ENCODE measurements at places on chromosomes 1 and 21.
A peak's percentile ranks its signal among the peaks of the same experiment; 100 is the strongest.

GRCh38 chr1:47474278-47475193 lies 36.7 kb downstream of the FOXD2 start:
- no peak for DNase-seq

- DNase-seq = no peak
Observed at GRCh38 chr1:113058941-113059706, 13.9 kb upstream of the LRIG2 start.

GRCh38 chr1:25111706-25112105 lies 120.6 kb downstream of the SYF2 start:
- DNase-seq = no peak

GRCh38 chr1:147895123-147895522 lies 7.5 kb upstream of the GJA8 start:
- DNase-seq = no peak

DNA sequence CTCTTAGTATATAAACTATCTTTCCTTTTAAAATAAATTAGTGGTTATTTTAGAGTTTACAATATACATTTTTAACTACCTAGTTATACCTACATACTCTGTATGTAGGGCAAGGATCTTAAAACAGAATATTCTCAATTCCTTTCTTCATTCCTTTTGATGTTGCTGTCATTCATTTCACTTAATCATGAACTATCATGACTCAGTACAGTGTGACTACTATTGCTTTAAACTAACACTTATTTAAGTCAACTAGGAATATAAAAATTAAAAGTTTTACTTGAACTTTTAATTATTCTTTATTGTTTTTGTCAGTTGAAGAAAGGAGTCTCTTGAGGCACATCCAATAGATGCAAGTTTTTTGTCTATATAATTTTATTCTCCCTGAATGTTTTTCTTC lies 726.4 kb downstream of the BRINP3 start:
- DNase-seq = no peak

- no peak for DNase-seq
Observed at GRCh38 chr1:76625886-76626678, 241.2 kb upstream of the ST6GALNAC5 start.

DNA sequence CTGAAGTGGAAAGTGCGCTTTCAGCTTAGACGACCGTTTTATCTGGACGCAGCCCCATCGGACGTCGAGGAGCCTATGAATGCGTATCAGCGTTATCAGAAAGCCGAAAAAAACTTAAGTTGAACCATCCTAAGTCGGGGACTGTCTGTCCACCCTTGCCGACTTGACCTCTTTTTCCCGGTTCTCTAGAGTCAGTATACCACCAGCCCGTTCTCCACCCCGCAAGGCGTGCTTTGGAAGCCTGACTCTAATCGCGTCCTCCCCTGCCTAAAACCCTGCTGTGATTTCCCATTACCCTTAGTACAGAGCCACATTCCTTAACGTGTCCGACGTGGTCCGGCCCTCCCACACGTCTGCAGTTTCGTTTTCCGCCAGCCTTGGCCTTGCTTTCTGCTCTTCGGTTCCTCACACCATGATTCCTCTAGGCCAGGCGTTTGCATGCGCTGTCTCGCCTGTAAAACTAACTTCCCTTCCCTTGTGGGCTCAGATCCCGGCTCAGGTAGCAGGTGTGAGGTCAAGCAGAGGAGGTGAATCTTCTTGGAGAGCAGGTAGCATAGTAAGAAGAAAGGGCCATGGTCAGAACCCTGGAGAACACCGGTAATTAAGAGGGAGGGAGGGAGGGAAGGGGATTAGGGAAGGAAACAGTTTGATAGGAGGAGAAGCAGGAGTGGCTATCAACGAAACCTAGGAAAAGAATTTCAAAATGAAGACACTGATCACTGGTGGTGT lies 865 bp downstream of the ADPRS start:
- no peak for DNase-seq

- no peak for DNase-seq
Observed at GRCh38 chr1:38892976-38893375, 11.6 kb upstream of the GJA9 start.

DNA sequence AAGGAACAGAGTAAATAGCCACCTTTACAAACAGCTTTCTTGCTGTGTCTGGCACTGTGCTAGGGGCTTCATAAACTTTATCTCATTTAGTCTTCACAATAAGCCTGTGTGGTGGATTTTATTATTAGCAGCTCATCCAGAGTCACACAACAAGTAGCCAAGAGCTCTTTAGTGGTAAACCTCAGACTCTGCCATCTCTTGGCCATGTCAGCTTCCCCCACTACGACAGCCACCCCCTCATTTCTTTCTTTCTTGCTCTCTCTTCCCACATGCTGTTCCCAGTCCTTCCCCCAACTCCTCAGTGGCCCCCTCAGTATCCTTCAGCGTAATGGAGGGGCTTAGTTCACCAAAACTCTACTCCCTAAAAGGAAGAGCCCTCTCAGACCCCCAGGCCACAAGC lies 1.2 kb upstream of the ZNF683 start:
- DNase-seq = no peak

DNA sequence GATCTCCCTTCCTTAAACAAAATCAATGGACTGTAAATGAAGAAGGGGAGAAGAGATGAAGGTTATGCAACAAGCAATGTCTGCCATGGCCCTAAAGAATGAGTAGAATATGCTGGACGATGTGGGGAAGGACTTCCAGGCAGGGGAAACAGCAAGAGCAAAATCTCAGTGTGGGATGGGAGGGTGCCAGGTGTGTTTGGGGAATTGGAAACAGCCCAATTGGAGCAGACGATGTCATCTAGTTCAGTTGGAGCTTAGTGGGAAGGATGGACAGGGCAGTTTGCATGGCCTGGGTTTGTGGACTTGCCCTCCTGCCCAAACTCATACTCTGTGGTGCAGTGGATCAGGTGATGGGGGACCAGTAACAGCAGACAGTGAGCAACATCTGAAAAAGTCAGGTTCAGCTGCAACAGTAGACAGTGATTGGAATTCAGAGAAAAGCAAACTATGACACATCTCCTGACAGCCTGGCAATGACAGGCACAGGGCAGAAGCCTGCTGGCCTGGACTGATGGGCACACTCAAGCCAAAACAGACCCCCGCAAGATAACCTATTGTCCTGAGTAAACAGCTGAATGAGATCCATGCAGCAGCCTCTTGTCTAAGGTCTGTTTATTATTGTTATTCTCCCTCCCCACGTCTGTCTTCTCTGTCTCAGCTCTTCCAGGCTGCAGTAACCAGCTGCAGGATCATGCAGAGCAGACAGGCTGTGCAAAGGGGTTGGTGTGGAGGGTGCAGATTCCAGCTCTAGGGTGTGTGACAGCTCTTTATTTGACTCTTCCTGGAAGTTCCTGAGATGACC lies 50.5 kb upstream of the PRELP start:
- no peak for DNase-seq

DNA sequence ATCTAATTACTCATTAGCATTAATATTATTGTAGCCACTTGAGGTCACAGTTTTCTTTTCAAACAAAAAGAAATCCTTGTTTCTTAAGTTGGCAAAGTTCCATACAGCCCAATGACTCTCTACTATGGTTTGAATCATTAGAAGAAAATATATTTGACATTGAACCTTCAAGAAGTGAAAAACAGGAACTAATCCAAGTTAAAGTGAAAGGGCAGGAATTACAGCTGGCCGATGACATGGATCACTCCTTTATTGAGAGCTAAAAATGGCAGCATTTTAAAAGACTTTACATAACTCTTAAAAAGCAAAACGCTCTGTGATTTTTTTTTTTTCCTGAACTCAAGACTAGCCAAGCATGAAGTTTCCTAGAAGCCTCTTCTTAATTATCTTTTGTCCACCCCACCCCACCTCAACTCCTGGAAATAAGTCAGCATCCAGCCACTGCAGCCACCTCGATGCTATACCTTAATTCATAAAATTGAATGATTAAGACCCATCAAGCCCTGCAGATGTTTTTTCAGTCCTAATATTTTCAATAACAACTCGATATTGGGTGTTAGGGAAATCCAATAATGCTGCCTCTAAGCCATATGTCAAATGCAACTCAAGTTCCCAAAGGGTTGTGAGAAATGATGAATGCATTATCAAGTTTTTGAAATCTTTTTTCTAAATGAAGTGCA lies 323.1 kb downstream of the HHIPL2 start:
- no peak for DNase-seq

GRCh38 chr1:183604815-183605214 lies 14.6 kb upstream of the NCF2 start:
- DNase-seq = no peak

DNA sequence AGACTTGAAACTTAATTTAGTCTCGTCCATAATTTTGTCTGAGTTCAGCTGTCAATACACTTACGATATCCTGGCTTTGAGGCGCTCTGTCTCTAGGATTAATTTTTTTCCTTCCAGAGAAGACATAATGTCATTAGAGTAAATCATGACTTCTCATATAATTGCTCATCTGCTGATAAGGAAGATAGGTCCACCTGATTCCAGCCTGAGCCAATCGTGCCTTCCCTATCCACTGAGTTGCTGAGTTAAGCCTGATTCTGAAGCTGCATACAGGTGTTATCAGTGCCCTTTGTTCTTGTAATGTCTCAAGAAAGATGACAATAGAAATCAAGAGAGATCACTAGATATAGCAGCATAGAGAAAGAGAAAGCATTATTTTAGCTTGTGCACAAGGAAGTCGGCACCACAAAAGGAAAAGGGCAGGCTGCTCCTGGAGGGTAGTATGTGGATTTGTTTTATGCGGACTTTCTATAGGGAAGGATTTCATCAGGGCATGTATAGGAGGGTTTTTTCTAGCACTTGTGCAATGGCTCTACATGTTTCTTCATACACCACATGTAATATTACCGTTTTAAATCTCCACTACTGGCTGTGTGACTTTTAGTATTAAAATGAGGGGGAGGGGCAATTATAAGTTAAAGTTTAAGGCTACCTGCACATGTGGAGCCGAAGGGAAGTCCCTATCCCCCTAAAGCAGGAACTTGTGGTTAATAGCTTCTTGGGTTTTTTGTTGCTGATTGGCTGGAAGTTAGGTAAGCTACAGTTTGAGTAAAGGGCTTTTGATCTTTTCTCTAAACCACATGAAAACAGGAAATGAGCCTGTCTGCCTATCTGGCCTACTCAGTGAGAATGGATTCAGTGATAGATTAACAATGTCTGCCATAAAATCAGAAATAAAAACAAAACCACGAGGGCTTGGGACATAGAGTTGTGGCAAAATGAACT lies 133.4 kb downstream of the PLPPR5 start:
- peak; percentile 7 for DNase-seq

- DNase-seq = no peak
Observed at GRCh38 chr1:195158091-195158490, 1450.1 kb downstream of the KCNT2 start.

DNA sequence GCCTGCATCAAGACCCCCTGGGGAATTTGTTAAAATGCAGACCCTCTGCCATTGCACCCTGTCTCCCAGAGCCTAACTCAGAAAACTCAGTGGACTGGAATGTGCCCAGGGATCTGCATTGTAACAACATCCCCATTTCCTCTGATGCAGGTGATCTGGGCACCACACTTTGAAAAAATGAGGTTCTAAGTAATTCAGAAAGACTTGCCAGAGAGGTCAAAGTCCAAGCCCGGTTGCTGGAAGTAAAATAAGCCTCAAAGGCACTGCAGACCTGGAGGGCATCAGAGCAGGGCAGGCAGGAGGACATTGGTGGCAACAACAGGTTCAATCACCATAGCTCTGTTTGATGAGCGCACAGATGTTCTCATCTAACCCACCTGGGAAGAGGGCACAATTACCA lies 90.7 kb downstream of the SYT2 start:
- DNase-seq = no peak

DNA sequence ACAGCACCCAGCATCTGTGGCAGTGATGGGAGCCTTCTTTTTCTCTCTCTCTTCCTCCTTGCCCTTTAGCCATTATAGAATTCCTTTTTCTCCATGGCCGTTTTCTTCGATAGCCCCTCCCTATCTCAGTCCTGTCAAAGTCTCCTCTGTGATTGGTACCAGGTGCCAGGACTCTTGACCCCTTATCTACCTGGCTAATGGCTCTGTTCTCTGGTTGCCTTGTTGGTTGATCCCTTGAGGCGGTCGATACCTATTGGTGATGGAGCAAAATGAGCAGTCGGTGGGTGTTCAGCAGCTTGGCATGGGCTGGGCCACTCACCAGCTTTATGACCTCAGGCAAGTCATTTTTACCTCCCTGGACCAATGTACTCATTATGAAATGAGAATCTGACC lies 2.0 kb downstream of the ATF3 start:
- DNase-seq = no peak

- DNase-seq = no peak
Observed at GRCh38 chr1:31216016-31216415, 23.7 kb downstream of the NKAIN1 start.

- no peak for DNase-seq
Observed at GRCh38 chr1:162568802-162569201, 7.3 kb downstream of the UAP1 start.

- no peak for DNase-seq
Observed at GRCh38 chr1:19384113-19384512, 72.0 kb downstream of the SLC66A1 start.

DNA sequence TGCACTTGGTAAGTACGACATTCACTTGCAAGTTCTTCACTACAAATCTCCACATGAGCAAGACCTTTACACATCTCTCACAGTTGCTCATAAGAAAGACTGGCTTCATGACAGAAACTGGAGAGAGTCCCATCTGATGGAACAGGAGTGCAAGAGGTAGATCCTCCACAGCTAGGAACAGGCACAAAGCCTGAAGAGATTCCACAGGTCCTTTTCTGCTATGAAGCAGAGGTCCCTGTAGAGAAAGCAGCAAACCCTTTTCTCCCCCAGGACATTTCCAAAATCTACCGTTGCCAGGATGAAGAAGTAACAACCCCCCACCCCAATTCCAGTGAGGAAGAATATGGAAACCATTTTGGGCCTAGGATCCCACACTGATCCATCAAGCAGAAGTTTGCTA lies 47.3 kb downstream of the EIF4G3 start:
- DNase-seq = no peak

- DNase-seq = peak; percentile 9
Observed at GRCh38 chr1:24641646-24642151, 1.4 kb upstream of the SRRM1 start.

- no peak for DNase-seq
Observed at GRCh38 chr21:45352621-45353139, 52.3 kb upstream of the COL18A1 start.

GRCh38 chr1:118970451-118970850 lies 17.7 kb downstream of the TBX15 start:
- no peak for DNase-seq

DNA sequence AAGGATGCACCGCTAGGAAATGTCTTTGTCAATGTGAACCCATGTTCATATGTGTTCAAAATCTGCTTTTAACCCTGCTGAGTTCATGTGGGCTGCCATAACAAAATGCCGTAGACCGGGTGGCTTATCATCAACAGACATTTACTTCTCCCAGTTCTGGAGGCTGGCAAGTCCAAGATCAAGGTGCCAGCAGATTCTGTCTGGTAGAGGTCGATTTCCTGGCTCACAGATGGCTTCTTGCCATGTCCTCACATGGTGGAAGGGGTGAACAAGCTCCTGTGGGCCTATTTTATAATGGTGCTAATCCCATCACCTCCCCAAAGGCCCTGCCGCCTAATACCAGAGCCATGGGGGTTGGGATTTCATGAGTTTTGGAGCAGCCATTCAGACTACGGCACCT lies 4.6 kb upstream of the CDCP2 start:
- DNase-seq = no peak

GRCh38 chr1:66542811-66543767 lies 9.1 kb downstream of the SGIP1 start:
- DNase-seq = no peak

GRCh38 chr1:106678279-106679050 lies 378.0 kb upstream of the PRMT6 start:
- no peak for DNase-seq

Data from activated naive CD4-positive, alpha-beta T cell (primary cell).